ENCODE measurements at places on chromosomes 12 and 14. TPM values are rescaled to one million over a fixed set of nuclear protein-coding genes. Genes with fewer than 3 reads are reported as not detected.

DNA sequence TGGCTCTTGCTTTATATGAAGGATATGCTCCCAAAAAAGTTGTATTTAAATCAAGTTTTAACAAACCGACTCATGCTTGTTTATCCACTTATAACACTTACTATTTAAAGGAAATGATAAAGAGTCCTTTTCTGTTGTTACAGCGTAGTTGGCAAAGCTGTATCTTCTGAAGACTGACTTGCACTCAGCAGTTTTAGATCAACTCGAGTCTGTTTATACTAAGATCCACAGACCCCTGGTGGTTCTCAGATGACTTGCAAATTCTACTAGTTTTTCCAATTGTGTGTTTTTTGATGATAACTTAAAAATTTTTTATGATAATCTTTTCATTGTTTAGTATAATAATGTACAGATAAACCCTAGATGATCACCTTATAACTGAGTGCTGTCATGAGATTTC lies 475.8 kb downstream of the RGS6 start:
- no peaks in the 10 kb centered on the region for H3K36me3 ChIP-seq
- no peaks in the 10 kb centered on the region for H3K27me3 ChIP-seq
- H3K27ac ChIP-seq: no peak overlapping the region

GRCh38 chr12:131829791-131830334 lies 1.7 kb downstream of the MMP17 start:
- no peaks in the 10 kb centered on the region for H3K36me3 ChIP-seq
- H3K27ac ChIP-seq: no peak overlapping the region
- peak; percentile 6 for DNase-seq
- H3K4me3 ChIP-seq: no peak overlapping the region
- H3K27me3 ChIP-seq: peaks cover 10% of the 10 kb centered on the region

DNA sequence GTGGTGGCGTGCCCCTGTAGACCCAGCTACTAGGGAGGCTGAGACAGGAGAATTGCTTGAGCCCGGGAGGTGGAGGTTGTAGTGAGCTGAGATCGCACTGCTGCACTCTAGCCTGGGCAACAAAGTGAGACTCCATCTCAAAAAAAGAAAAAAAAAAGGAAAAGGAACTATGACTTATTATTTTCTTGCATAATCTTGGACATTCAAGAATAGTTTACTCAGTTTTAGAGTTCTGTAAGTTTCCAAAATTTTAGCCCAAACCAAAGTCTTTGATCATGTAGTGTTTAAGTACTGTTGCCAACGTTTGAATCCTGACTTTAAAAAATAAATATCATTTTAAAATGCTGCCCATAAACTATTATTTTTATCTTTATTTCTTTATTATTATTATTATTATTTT lies 6.2 kb downstream of the PSMA6 start:
- H3K36me3 ChIP-seq: no peaks in the 10 kb centered on the region
- no peak overlapping the region for H3K4me3 ChIP-seq
- H3K27me3 ChIP-seq: no peaks in the 10 kb centered on the region
- DNase-seq: no peak
- H3K27ac ChIP-seq: no peak overlapping the region

SLC7A7 gene
- 12.6 TPM for total RNA-seq

SSPN gene
- total RNA-seq: 25.0 TPM

AMDHD1 gene
- 0.54 TPM for total RNA-seq

CHGA gene
- 9.6 TPM for total RNA-seq

GSG1 gene
- total RNA-seq: not detected

Measured in thyroid gland (tissue), 4 donors.